Heart right ventricle (tissue), 16 donors: ENCODE measurements at places on chromosomes 13 and 19. TPM values are rescaled to one million over a fixed set of nuclear protein-coding genes. Genes with fewer than 3 reads are reported as not detected.

DNA sequence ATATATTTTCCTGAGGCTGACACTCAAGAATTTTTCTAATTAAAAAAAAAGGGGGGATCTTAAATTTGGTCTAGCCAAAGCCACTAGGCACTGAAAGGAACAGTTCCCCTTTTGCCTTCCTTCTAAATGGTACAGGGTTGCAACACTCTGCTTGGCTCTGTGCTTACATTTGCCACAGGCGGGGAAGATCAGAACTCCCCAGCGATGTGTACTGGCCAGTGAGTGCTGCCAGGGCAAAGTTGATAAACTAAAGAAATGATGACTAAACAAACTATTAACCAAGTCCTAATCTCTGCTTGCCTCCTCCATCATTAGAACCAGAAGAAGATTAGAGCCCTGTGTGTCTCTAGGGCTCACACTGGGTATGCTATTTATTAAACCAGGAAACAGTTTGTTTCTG lies 75.3 kb upstream of the SCEL start:
- DNase-seq: no peak

DNA sequence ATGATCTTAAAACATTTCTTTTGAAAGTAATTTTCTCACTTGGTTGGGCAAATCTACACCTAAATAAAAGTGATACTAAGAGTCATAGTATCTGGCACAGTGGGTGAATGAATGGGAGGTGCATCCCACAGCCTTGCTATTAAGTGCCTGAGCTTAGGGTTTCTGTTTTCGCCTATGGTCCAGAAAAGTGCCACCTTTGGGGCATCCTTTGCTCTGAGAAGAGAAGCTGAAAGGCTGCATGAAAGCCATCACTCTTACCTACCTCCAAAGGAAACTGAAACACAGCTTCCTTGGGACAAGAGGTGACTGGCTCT lies 55.6 kb upstream of the AKAP11 start:
- DNase-seq: no peak

The ACOD1 gene
- total RNA-seq: 0.51 TPM

DNA sequence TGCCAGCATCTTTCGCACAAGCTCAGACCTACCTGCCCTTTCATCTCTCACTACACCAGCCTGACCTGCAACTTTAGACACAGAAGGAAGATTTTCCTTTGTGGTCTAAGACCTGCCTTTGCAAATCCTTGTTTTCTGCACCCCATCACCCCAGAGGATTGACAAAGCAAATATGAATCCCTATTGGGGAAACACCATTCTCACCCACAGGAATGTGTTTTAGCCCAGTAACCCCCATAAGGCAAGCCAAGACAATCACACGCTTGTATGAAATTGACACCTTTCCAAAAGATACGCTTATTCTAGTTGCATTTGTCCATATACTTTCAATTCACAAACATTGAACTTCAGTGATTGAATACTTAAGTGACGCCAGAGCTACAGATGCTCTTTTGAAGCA lies 55.7 kb downstream of the SPATA13 start:
- DNase-seq: no peak

- no peak for DNase-seq
Observed at GRCh38 chr19:5665781-5666513, 14.4 kb downstream of the MICOS13 start.

DNA sequence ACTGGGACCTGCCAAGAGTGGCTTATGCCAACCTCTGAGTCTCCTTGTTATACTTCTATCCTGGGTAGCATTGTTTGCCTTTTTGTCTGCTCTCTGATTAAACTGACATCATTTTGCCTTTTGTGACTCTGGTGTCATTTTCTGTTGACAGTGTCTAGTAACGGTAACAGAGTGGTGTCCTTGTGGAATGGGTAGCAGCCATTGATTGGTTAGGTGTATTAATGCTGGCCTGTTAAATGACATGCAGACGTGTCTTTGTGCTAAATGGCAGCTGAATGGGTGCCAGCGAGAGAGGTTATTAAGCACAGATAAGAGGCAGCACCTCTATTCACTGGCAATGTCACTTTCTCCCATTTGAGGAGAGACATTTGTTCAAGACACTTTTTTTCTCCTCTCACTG lies 1289.4 kb downstream of the PCDH9 start:
- DNase-seq: peak; percentile 19

The RAVER1 gene
- total RNA-seq: 16.8 TPM

DNA sequence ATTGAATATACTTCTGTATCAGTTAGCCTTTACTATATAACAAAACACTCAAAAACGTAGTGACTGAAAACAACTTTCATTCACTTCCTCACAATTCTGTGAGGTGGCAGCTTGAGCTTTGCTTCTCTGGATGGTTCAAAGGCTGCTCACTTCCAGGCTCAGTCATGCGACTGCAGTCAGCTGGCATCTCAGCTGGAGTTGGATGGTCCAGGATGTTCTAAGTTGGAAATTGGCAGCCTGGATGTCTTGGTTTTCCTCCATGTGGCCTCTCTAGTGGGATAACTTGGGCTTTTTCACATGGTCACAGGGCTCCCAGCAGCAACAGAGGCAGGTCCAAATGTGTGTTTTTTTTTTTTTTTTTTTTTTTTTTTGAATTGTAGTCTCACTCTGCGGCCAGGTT lies 204.4 kb downstream of the LACC1 start:
- DNase-seq: no peak

The GJB2 gene
- total RNA-seq: 0.28 TPM

The LRRC8E gene
- 0.52 TPM for total RNA-seq

The CPAMD8 gene
- total RNA-seq: 30.4 TPM

DNA sequence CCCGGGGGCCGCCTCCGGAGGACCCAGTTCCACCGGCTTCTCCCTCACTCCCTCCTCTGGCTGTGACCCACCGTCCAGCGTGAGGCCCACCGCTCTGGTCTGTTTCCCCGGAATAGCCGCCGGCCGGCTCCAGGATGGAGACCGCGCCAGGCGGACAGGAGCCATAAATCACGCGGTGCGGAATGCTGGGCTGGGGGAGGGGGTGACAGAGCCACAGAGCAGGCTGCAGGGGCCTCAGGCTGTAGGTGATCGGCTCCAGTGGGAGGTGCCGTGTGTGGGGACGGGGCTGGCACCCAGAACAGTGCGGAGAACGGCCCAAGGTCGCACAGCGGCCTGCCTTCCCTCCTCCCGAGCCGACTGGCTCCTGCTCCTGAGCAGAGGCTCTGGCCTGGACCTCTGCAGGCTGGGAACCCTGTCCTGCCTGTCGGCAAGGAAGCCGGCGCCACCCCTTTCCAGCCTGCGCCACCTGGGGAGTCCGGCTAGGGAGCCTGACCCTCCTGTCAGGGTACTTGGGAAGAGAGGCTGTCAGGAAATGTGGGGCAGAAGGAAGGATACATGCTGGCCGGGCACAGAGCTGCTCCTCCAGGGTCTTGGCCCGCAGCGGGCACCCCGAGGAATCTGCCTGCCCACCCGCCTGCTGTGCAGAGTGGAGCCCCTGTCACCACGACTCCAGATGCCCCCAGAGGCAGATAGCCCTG lies 8.3 kb downstream of the PIAS4 start:
- no peak for DNase-seq

GRCh38 chr13:63048653-63049052 lies 1633.0 kb upstream of the PCDH20 start:
- no peak for DNase-seq

DNA sequence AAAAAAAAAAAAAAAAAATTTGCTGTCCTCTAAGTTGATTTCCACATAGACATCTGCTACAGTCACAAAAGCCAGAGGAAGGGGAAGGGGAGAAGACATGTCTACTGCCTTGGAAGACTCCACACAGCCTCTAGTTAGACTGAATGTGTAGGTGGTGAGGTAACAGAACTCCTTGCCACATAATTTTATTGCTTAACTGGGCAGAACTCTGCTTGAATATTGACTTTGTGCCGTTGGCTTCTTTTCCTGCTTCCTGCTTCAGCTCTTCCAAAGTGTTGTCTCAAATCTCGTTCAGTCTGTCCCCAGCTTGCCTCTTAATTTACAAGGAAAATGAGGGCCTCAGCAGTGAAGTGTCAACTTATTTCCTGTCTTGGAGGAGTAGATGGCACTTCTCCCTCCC lies 37.1 kb downstream of the ESD start:
- no peak for DNase-seq

- DNase-seq: peak; percentile 34
Observed at GRCh38 chr19:17794731-17795494, at the start of gene B3GNT3. TSS of gene B3GNT3 (plus strand) at chr19:17795138. CDS start at chr19:17807808, 12,670 bp downstream.

The GDF15 gene
- total RNA-seq: 1.6 TPM

GRCh38 chr13:20998649-20999415 lies 62.6 kb downstream of the LATS2 start:
- DNase-seq: no peak

The ZNF77 gene
- 1.8 TPM for total RNA-seq

The FUZ gene
- total RNA-seq: 20.8 TPM

DNA sequence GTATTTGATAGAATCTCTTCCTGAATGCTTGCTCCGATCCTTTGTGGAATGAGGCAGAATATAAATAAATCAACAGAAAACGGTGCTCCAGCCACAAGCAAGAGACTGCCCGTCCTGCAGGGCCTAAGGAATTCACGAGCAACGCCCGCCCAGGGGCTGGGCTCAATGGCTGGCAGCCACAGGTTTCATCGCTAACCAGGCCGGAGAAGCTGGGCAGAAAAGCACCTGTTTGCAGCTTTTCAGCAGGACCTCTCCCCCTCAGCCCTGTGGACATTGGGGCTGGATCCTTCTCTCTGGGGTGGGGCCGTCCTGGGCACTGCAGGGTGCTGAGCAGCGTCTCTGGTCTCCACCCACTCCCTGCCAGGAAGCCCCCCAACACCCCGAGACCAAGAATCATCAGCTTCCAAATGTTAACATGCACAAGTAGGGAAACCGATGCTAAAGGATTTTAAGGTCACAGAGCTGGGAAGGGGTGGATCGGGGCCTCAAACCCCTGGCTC lies 102.5 kb downstream of the GADD45B start:
- DNase-seq: no peak

The RFX2 gene
- total RNA-seq: 4.5 TPM

The TSEN34 gene
- total RNA-seq: 21.6 TPM

The FCHO1 gene
- total RNA-seq: 1.2 TPM

DNA sequence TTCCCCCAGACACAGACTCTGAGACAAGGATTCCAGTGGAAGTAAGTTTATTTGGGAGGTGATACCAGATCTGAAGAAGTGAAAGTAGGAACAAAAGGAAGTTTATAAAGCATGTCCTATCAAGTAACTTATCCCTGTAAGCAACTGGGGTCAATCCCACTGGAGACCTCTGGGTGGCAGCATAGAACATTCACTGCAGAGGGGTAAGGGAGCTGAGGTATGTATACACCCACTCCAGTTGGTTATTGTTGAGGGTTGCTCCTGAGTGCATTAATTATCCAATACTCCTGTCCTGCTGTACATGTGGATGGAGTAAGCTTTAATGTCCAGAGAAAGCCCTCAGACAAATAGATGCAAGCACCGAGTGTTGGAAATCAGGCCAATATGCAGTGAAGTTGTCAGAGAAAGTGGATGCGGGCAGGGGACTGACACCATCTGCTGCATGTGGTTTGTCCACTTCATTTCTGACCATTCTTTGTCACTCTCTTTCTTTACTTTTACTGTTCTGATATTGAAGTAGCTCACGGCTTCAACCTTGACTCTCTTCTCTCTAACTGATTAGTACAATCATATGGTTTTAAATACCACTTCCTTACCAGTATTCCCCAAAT lies 46.7 kb downstream of the NOTCH3 start:
- DNase-seq: no peak

DNA sequence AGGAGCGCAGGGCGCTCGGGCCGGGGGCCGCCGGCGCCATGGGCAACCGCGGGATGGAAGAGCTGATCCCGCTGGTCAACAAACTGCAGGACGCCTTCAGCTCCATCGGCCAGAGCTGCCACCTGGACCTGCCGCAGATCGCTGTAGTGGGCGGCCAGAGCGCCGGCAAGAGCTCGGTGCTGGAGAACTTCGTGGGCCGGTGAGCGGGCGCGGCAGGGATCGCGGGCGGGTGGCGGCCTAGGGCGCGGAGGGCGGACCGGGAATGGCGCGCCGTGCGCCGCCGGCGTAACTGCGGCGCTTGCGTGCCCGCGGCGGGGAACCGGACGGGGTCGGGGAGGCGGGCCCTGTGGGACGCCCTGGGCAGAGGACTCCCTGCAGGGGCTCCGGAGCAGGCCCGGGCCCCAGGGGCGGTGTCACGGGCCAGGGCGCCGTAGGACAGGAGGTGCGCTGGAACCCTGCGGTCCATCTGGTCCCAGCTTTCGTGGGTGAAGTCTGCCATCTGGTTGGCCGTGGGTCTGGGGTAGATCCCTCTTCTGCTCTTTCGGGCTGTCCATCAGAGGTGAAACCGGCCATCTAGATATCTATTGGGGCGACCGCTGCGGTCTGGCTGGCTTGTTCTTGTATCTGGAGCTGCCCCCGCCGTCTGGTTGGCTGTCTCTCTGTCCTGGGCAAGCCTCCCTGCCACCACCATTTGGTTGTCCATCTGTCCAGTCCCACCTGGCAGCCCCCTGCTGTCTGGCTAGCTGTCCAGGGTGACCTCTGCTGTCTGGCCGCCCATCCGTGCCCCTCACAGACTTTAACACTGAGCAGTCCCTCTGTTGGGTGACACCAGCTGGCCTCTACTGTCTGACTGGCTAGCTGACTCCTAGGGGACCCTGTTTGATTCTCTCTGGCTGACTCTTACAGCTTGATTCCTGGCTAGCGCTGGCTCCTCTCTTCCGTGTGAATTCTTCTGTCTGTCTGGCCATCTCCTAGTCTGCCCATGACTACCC lies 622 bp downstream of the DNM2 start:
- DNase-seq: no peak

The NXNL1 gene
- 0.53 TPM for total RNA-seq

The SKA3 gene
- 0.25 TPM for total RNA-seq

DNA sequence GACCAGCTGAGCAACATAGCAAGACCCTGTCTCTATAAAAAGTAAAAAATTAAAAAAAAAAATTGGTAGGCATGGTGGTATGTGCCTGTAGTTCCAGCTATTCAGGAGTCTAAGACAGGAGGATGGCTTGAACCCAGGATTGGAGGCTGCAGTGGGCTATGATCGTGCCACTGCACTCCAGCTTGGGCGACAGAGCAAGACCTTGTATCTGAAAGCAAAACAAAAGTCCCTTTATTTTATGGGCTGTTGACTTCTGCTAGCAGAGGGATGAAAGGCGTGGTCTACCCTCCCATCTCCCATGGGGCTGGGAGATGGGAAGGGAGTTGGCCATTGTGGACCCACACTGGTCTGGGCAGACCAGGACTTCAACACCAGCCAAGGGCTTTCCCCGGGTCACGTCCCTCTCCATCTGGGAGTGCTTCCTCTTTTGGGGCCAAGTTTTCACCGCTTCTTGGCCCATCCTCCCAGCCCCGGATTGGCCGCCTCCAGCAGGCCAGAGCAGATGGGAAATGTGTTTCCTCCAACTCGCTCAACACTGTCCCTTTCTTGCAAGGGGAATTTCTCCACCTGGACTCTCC lies 2.2 kb upstream of the TNFSF9 start:
- peak; percentile 67 for DNase-seq

- peak; percentile 46 for DNase-seq
Observed at GRCh38 chr19:342801-343421, 1.7 kb downstream of the MIER2 start.

The CLN5 gene
- 22.3 TPM for total RNA-seq

The PSG7 gene
- not detected for total RNA-seq

The FLT3 gene
- total RNA-seq: not detected
